ENCODE measurements at places on chromosomes 7 and 10. TPM values are rescaled to one million over a fixed set of nuclear protein-coding genes. Genes with fewer than 3 reads are reported as not detected.
A peak's percentile ranks its signal among the peaks of the same experiment; 100 is the strongest.

DNA sequence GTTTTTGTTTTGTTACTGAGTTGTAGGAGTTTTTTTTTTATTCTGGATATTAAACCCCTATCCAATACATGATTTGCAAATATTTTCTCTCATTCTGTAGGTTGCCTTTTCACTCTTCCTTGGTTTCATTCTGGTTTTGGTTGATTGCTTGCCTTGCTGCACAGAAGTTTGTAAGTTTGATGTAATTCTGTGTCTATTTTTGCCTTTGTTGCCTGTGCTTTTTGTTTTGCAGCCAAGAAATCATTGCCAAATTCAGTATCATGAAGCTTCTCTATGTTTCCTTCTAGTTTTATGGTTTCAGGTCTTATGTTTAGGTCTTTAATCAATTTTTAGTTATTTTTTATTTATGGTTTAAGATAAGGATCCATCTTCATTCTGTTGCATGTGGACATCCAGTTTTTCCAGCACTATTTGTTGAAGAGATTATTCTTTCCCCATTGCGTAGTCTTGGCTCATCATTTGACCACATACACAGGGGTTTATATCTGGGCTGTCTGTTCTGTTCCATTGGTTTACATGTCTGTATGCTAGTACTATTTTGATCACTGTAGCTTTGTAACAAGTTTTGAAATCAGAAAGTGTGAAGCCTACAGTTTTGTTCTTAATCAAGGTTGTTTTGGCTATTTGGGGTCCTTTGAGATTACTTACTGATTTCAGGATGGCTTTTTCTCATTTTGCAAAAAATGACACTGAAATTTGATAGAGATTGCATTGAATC is 26.4 kb downstream of the BMPR1A start:
- DNase-seq: no peak

GRCh38 chr7:93945756-93946535 is 24.4 kb downstream of the GNG11 start:
- no peak for DNase-seq

DNA sequence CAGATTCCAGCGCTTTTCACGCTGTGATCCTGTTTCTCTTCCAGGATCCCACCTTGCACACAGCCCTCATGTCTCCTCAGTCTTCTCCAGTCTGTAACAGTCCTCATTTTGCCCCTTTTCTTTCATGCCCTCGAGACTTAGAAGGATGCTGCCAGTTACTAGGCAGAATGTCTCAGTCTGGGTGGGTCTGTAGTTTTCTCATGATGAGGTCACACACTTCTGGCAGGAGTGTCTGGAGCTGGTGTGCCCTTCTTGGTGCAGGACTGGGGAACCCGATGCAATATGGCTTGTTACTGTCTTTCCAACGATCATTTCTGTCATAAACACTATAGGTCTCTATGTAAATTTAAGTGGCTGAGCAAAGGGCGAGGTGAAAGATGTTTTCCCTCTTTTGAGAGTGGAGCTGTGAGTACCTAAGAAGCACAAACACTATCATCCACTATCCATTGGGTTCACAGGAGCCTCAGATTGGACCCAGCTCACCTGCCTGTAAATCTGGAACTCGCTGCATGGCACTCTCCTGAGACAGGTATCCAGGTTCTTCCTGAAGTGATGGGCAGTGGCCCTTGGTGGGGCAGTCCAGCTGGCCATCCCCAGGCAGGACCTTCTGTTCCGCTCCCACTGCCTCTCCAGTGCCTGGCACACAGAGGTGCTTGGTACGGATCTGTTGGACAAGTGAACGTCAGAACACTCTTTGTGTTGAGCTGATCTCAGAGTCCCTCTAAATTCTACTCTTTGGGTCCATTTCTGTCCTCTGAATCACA is 64.3 kb upstream of the ZNF32 start:
- no peak for DNase-seq

WDFY4 gene
- not detected for total RNA-seq

- DNase-seq: no peak
These were observed 214.1 kb downstream of the KLF6 start for GRCh38 chr10:3570855-3571266.

DNA sequence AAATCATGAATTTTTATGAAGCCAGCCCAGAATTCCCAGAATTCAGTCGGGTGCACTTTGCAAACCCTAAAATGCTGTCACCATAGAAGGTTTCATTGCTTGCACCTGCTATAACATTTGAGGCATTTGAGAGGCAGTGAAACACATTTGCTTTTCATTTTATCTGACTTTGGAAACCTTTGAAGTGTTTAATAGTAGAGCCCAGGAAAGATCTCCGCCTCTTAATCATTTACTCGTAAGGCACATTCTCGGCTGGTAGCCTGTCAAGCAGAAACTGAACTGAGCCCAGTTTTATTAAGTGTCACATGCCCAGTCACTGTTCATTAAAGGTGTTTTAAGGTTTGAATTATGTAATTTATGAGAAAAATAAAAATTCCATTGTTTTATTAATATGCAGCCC is 247.6 kb downstream of the EMX2 start:
- DNase-seq: no peak

OR2A42 gene
- total RNA-seq: 0.37 TPM

DNA sequence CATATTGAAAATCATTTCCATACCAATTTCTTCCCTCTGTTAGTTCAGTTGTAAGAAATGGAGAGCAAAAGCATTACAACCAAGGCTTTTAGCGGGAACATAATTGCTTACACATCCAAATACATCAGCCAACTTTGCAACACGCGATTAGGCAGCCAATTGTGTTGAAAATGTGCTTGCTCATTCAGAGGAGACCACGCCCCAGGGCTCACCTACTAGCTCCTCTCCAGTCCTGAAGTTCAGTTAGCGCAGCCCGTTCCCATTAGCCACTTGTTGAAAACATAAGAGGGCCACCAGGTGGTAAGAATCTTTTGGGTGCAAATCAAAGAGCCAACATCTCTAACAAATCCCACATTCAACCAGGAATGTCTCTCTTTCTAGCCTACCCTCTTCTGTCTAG is 213.2 kb upstream of the MDFIC start:
- DNase-seq: no peak

DNA sequence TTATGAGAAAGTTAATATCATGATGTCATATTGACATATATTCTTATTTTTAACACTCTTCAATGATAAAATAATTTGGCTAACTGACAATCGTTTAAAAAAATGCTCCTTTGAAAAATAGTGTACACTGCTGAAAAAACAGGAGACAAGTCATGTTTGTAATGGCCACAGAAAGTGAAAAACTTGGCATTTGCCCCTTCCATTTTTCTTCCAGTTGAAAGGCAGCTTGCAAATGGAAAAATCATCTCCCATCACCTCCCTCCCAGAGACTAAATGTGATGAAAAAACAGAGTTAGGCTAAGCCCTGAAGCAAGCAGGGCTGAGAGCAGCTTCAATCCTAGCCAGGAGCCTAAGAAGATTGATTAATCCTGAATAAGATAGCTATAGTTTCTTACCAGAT is 160.4 kb downstream of the SKAP2 start:
- DNase-seq: no peak

DNA sequence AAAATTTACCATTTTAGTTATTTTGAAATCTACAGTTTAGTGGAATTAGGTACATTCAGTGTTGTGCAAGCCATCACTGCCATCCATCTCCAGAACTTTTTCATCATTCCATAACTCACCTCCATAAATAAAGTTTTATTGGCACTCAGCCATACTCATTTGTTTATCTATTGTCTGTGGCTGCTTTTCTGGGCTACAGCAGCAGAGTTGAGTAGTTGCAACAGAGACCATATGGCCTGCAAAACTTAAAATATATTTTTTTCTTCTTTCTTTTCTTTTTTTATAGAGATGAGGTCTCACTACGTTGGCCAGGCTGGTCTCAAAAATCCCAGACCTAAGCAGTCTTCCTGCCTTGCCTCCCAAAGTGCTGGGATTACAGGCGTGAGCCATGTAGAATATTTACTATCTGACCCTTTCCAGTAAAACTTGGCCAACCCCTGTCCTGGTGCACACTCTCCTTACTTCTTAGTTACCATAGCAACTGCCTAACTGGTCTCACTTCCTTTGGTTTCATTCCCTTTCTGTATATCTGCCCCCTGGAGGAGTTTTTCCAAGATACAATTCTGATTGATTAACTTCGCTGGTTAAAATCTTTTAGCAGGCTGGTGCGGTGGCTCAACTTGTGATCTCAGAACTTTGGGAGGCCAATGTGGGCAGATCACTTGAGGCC is 133.2 kb downstream of the CUX1 start:
- DNase-seq: peak; percentile 52

- no peak for DNase-seq
These were observed 38.0 kb downstream of the RAB18 start for GRCh38 chr10:27541796-27542729.

MGMT gene
- 28.0 TPM for total RNA-seq

- peak; percentile 41 for DNase-seq
These were observed 35.0 kb upstream of the ZNF32 start for GRCh38 chr10:43683451-43684291.

- no peak for DNase-seq
These were observed 31.7 kb upstream of the ANKRD2 start for GRCh38 chr10:97540669-97541500.

DNA sequence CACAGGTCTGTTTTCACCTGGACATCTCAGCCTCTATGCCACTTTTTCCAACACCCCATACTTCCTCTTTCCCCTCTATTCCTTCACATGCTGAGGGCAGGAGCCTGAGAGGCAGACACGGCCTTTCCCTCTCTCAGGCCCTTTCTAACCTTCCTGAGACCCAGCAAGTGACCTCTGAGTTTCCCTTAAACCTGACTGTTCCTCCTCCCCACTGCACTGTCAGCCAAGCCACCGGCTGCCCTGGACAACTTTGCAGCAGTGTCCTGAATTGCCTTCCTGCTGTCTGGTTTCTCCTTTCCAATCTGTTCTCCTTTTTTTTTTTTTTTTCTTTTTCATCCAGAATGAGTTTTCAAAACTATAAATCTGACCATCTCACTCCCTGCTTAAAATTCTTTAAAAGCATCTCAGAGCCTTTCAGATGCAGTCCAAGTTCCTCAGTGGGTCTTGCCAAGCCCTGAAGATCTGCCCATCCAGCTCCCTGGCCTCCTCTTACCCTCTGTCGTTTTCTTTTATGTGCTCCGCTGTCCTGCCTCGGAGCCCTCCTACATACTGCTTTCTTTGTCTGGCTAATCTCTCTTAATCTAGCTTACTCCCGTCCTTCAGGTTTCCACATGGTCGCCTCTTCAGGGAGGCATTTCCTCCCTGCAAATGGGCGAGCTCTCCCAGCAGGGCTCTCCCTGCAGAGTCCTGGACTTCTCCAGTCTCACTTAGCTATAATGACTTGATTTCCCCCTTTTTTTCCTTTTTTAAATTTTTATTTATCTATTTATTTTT is 30.5 kb downstream of the SLC13A4 start:
- DNase-seq: no peak

KCNIP2 gene
- 0.86 TPM for total RNA-seq

OR6B1 gene
- total RNA-seq: not detected

All from A673 (cell line).